ENCODE measurements at places on chromosomes 5 and 9. TPM values are rescaled to one million over a fixed set of nuclear protein-coding genes. Genes with fewer than 3 reads are reported as not detected.

DNA sequence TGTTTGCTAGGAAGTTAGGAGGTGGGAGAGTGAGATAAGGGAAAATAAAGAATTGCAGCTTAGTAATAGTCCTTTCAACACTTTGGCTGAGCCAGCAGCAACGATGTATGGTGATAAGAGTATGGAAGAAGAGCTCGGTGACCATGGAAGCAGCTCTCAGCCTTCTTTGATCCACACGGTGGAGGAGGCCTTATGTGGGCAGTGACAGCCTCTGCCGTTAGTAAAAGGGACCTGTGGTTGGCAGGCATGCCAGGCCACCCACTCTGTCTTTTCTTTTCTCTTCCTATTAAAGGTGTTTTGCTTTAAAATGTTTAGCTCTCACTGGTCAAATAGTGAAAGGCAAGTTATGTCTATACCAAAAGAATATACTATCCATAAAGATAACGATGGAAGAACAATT, 7.7 kb downstream of the RGS7BP start:
- no peak for DNase-seq

- DNase-seq: no peak
Measured at GRCh38 chr5:113153512-113154097, 177.0 kb downstream of the DCP2 start.

- no peak for DNase-seq
Measured at GRCh38 chr5:17169507-17169906, 47.9 kb upstream of the BASP1 start.

DNA sequence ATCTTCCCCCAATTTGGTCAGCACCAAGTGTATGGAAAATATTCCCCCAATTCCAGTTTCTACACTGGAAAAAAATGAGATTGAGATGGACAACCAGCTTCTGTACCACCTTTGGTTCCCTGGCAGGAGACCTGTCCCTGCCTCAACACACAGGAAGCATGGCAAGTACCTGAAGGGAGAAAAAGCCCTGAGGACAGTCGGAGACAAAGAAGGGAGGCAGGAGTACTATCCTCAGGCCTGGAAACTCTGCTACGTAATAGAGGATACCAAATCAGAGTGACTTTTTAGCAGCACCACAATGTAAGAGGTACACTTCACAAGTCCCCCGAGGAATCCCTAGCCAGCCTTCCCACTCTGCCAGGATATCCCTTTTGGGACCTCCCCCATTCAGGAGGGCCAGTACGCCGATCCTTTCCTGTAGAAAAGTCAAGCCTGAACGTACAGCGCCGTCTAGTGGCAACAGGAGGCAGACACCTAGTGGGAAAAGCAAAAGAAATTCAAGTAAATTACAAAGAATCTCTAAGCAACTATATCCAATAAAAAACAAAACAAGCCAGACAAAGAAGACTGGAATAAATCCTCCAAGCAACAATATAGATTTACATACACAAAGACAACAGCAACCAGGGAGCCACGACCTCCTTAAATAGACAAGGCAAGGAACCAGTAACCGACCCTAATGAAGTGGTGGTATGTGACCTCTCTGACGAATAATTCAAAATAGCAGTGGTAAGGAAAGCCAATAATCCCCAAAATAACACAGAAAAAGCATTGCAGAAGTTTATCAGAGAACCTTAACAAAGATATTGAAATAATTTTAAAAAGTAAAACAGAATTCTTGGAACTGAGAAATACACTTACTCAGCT, 63.3 kb upstream of the SLCO6A1 start:
- peak; percentile 28 for DNase-seq

- DNase-seq: no peak
Measured at GRCh38 chr9:110316261-110317075, 21.2 kb downstream of the TXNDC8 start.

DNA sequence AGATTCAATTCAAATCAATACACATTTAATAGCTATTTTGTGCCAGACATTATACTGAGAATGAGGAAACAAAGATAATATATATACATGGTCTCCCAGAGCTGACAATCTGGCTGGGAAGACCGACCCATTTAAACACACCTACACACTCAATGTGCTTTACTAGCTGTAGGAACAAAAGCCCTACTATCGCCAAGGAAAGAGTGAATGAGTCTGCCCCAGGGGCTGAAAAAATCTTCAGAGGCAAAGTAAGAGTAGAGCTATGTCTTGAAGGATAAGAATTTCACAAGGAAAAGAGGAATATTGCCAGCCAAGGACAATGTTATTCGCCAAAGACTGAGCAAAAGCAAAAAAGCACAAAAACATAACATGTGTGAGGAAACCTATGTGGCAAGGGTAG, 6.6 kb downstream of the PFDN1 start:
- no peak for DNase-seq

GRCh38 chr5:149060325-149060724, 2.5 kb downstream of the SH3TC2 start:
- DNase-seq: no peak

GRCh38 chr5:147554261-147554817, 44.5 kb upstream of the DPYSL3 start:
- DNase-seq: no peak

- no peak for DNase-seq
Measured at GRCh38 chr9:99226054-99226453, 4.0 kb downstream of the SEC61B start.

DNA sequence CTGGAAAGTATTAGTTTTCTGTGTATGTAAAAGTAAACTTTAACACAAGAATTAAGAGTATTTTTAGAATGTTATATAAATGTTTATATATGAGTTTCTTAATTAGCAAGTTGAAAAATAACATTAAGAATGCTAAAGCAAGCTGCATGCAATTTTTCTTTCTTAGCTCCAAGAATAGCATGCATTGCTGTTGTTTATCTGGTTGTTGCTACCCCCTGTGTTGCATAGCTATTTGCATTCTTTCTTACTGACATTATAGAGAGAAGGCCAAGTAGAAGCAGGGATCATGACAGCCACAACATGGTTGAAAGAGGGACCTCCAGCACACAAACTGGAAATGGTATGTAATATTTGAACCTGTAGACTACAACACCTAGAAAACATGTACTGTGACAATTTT, 94.8 kb downstream of the ERCC6L2 start:
- no peak for DNase-seq

DNA sequence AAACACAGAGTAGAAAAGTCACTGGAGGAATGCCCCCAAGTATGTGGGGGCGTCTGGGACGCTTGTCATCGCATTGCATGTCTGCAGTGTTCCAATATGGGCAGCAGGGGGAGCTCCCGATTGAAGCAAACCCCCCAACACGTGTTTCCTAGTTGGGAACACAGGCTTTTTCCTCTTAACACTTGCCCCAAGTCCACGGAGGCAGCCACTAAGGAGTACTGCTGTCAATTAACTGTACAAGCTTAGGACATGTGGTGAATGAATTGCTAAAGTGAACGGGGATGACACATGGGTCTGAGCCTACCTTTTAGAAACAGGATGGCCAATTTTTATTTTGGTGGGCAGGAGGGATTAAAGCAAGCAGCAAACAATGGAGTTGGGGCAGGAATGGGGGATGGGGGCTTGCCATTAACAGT, 2.2 kb downstream of the GABRB2 start:
- DNase-seq: peak; percentile 33

DNA sequence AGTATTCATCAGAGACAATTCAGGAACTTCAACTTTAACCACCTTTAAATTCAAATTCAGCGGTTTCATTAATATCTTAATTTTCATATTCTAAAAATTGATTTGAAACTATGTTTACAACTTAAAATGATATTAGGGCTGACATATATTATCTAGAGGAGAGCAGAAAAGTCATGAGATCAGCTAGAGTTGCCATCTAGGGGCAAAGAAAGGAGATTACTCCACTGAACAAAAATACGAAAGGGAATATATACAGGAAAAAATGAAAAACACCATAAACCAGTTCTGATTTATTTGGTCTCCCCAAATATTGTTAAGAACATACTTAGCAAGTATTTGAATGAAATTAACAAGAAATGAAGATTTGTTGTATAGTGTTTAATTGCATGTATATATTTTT, 946.3 kb downstream of the DTWD2 start:
- DNase-seq: no peak

- no peak for DNase-seq
Measured at GRCh38 chr5:73989956-73990355, 364.0 kb downstream of the ARHGEF28 start.

DNA sequence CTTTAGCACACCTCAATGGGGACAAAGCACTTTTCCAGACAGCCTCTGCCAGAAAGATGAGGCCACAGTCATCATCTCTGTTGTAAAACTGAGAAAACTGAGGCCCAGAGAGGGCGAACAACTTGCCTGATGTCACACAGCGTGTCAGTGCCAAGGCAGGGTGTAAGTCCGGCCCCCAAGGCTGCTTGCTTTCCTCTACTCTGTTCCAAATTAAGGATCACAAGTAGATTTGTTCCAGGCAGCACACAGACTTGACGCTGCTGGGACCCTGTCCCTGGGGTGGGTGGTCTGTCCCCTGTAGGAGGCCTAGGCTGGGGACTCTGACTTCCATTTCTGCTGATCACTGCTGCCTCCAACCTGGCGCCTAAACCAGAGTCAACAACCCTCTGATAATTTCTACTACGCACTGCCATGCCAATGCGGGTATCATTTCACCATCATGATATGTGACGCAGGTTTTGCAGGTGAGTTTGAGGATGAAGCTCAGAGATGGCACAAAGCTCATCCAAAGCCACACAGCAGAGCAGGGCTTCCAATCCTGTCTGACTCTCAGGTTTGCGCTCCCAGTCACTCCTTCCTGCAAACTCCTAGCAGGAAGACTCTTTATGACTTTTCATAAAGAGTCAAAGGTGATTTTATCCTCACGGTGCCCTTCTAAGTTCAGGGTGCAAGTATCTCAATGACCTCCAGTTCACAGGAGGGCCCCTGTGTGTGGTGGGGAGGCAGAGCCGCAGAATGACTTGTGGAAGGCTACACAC, 13.5 kb upstream of the RALGDS start:
- no peak for DNase-seq

DNA sequence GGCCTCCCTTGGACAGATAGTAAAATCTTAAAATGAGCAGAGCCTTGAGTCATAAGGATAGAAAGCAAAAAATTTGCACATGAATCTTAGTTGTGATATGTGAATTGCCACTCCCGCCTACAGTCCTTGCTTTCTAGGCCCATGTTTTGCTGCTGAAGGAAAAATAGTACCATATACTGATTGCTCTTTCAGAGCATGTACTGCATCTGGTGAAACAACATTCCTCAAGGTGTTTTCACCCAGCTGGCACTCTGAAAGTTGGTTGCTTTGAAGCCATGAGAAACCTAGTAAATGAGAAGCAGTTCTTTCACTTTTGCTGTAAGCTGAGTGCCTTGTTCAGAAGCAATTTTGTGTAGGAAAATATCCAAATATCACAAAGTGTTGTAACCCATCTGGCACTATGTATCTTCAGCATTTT, 10.3 kb downstream of the CDC37L1 start:
- DNase-seq: no peak

GRCh38 chr5:139413153-139413552, 9.3 kb upstream of the SPATA24 start:
- no peak for DNase-seq

- peak; percentile 78 for DNase-seq
Measured at GRCh38 chr5:44002381-44002901, 386.8 kb downstream of the FGF10 start.

GRCh38 chr5:141878186-141878710, at the start of gene PCDH1:
PCDH1 (minus strand) TSS chr5:141878410; CDS start chr5:141878262, 148 bp downstream.
- no peak for DNase-seq

DNA sequence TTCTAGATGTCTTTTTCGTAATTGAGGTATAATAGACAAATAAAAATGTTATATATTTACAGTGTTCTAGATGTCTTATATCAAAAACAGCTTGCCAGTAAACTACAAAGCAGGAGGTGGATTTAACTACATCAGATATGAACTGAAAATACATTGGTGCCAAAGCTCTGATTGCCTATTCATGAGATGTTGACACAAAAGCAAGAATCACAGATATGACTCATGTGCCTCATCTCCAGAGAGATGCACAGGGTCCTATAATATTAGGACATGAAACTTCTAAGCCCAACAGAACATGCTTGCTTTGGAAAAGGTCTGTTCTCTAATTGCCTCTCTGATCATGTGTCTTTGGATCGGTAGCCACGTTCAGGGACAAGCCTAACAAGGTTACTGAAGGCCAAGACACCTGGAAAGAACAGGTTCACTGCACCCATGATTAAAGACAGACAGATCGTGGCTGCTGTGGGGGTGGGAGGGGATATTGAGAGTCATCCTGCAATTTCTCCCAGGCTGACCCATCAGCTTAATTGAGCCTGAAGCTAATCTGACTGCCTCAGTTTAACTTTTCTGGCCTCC, 16.8 kb downstream of the ABCA1 start:
- DNase-seq: peak; percentile 16

DNA sequence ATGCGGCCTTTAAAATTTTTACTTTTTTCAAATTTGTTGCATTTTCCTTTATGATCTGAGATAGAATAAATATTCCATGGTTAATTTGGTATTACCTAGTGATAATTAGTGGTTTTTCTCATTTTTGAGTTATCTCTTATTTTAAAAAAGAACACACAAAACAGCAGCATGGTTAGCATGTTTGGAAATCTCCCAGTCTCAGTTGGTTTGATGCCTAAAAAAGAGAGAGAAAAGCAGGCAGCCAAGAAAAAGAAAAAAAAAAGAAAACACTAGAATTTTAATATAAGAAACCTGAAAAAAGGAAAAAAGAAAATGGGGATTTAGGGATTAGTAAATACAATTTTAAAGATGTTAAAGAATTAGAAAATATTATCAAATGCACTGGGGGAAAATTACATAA, 15.3 kb downstream of the SUSD1 start:
- DNase-seq: no peak

GRCh38 chr5:154568589-154568988, 90.6 kb upstream of the HAND1 start:
- no peak for DNase-seq

DNA sequence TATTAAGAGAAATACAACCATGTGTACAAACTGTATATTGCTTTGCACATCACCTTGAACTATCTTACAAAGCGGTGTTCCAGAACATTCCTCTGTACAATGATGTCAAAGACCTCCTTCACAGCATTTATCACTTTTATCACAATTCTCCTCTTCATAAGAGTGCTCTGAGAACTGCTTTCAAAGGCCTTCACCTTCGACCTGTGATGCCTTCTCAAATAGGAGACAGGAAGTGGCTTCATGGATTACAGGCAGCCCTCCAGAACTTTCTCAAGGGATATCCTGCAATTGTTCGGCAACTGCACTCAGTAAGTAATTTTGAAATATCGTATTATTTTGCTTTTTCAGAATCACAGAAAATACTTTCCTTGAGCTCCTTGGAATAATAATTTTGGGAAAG, 68.0 kb upstream of the IL7R start:
- DNase-seq: no peak

SLC25A48 gene
- not detected for total RNA-seq

KIAA1958 gene
- 6.9 TPM for total RNA-seq

PLCXD3 gene
- 0.03 TPM for total RNA-seq

FREM1 gene
- not detected for total RNA-seq

FOXD4L3 gene
- total RNA-seq: not detected

ADGRD2 gene
- total RNA-seq: 0.26 TPM

DRD1 gene
- not detected for total RNA-seq

FAT2 gene
- 0.84 TPM for total RNA-seq

TMEM215 gene
- not detected for total RNA-seq

ZFP37 gene
- not detected for total RNA-seq

NUTM2G gene
- not detected for total RNA-seq

SPINK6 gene
- total RNA-seq: not detected
